ENCODE measurements at places on chromosomes 7 and 10.

GRCh38 chr7:39324139-39324760 is 242.0 kb upstream of the YAE1 start:
- DNase-seq, result no peak

- no peak for DNase-seq
Observed at GRCh38 chr10:21515361-21516241, 9.9 kb downstream of the SKIDA1 start.

- DNase-seq, result no peak
Observed at GRCh38 chr7:50327443-50327842, 22.9 kb downstream of the IKZF1 start.

GRCh38 chr10:106534441-106534840 is 630.1 kb downstream of the SORCS1 start:
- DNase-seq, result no peak

DNA sequence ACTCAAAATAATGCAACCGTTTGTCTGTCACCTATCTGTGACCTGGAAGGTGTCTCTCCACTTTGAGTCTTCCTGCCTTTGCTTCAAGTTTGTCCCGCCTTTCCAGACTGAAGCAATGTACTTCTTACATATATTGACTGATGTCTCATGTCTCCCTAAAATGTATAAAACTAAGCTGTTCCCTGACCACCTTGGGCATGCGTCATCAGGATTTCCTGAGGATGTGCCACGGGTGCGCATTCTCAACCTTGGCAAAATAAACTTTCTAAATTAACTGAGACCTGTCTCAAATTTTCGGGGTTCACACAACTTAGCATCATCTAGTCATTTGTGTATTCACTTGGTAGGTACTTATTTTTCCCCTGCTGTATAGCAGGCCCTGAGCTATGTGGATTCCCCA is 65.3 kb upstream of the JCAD start:
- no peak for DNase-seq

- no peak for DNase-seq
Observed at GRCh38 chr10:81600185-81600584, 274.8 kb upstream of the NRG3 start.

- no peak for DNase-seq
Observed at GRCh38 chr7:3321206-3321605, 20.2 kb downstream of the SDK1 start.

GRCh38 chr7:27204851-27205322 is 5.0 kb upstream of the HOXA13 start:
- no peak for DNase-seq

DNA sequence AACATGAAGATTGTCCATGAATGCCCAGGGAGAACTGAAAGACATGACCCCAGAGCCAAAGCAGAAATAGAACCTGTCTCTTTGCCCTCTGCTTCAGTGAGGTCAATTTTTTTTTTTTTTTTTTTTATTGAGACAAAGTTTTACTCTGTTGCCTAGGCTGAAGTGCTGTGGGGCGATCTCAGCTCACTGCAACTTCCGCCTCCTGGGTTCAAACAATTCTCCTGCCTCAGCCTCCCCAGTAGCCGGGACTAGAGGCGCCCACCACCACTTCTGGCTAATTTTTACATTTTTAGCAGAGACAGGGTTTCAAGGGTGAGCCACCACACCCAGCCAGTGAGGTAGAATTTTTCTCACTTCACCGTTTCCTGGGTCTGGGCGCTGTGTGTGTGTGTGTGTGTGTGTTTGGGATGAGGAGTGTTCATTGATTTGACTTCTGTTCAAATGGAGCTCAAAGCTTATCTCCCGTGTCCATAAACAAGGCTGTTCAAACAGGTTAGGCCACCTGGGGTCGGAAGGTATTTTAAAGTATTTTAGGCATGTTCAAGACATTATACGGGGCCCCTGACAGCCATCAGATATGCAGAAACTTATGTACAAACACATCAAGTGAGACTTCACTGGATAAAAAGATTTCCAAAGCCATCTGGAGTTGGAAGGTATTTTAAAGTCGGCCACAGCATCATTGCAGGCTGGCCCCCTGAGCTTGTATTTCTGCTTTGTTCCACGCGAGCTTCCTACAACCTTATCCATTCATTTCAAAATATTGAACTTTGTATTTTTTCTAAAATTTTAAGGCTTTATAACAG is 93.8 kb downstream of the MAP3K8 start:
- DNase-seq, result no peak
